ENCODE measurements at places on chromosomes 2 and 18.

- no peak for DNase-seq
Measured at GRCh38 chr18:3584897-3585460, 135.0 kb downstream of the TGIF1 start.

DNA sequence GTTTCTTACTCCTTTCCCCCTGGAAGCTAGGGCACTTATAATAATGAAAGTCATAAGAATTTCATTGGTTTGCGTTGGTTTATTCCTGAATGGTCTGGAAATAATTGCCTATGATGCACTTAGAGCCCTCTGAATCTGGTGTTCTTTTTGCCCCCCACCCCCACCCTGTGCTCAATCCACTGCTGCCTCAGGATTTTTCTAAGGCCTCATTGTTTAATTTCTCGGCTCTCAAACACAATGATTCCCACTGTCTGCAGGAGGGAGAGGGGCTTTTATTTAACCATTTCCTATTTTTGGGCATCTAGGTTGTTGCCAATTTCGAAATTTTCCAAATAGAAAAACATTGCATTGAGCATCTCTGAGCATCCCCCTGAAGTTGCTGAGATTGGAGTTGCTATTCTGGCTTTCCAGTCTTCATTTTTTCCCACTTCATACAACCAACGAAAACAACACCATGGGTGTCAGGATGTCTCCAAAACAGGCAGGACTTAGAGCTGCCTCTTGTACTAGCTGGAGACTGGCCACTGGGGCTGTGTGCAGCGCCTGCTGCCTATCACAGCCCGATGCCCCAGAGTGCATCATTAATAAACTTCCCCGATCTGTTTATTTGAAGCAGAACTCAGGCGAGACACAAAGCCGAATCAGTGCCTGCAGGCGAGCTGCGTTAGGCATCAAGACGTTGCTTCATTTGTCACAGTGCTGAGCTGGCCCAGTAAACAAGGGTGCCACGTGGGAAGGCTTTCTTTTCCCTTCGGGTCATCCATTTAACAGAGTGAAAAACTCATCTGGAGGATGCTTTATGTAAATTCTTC lies 1.8 kb upstream of the PCARE start:
- DNase-seq: no peak

DNA sequence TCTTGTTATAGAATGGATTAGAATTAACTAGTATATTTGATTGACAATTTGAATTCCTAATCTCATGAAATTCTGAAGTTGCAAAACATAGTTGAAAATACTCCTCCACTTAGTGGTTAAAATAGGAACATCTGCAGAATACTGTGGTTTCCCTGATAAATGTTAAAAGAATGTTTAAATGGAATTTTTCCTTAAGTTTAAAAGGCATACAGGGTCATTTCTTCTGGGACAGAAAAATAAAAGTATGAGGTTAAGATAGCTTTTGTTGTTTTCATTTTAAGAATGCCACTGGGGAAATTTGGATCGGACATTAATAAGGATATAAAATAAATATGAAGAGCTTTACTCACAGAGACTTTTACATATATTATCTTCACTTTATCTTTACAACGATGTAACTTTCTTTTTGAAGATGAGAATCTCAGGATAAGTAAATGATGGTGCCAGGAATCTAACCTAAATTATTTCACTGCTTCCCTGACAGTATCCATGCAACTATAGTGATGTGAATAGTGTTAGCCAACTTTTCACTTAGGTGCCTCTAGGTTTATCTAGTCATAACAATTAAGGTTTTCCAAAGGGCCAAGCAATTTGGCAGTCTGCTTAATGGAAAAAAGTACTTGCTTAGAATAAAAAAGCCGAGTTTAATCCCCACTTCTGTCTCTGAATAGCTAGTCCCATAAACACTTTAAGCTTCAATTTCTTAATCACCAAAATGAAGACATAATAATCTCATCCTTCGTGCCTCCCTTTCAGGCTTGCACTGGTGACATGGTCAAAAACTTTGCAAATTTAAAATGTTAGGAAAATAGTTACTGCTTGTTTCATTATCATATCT lies 151.8 kb upstream of the STK17B start:
- no peak for DNase-seq

DNA sequence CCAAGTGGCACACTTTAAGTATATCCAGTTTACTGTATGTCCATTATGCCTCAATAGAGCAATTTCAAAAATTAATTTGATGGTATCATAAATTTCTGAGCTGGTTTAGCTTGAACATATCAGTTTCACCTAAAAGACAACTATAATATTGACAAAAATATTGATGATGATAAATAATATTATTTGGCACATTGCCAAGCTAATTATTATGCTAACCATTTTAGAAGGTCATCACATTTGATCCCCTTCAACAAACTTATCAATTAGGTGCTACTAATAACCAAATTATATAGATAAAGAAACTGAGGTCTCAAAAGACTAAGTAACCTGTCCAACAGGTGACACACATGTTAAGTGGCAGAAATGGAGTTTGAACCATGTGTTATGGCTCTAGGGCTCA lies 26.9 kb upstream of the UBE2E3 start:
- no peak for DNase-seq

- DNase-seq: no peak
Measured at GRCh38 chr2:173087214-173087581, 11.6 kb downstream of the MAP3K20 start.

DNA sequence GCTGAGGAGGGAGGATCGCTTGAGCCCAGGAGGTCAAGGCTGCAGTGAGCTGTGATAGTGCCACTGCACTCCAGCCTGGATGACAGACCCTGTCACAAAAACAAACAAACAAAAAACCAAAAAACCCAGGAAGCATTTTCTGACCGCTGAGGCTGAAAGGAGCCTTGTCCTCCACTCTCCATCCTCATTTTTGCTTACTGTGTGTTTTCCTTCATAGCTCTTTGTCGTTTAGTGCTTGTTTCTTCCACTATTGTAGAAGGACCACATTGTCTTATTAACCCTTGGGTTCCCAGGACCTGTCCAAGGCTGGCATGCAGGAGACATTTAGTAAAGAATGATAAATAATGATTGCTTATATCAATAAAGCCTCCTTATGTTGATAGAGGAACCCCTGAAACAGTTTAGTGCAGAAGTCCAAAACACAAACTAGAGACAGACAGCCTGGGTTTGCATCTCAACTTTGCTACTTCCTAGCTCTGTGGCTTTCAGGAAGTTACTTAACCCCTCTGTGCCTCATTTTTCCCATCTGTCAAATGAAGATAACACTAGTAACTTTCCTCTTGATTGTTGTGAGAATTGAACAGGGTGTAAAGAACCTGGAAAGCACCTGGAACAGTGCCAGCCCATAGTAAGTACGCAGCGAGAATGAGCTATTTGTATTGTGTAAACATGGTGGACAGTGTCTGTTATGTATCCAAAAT lies 126.0 kb downstream of the LPIN1 start:
- DNase-seq: no peak

GRCh38 chr2:25838152-25838756 lies 40.0 kb downstream of the ASXL2 start:
- DNase-seq: no peak
